Breast epithelium (tissue), 4 donors: ENCODE measurements at places on chromosomes 5 and 9.

DNA sequence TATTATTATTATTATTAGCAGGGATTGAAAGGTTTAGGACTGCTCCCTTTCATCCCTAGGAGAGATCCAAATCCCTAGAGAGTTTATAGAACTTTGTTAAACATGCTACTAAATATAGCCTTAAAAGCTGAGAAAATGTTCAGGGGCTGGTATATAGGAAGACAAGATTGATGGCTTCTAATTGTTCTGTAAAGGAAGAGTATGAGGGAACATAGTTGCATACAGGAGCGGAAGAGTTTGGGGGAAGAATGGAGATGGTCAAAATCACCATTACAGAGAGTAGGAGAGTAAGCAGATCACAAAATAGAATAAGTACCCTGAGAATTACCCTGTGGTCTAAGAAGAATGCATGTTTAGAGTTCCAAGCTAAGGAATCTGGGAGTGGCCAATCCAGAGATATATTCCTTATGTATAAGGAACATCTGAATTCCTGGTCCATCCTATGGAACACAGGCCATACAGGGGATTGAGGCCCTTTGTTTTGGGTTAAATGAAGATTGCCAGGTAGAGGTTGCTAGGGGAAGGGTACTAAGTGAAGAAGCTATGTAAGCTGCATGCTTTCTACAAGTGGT, 158.0 kb upstream of the APC start:
- no peak for DNase-seq

DNA sequence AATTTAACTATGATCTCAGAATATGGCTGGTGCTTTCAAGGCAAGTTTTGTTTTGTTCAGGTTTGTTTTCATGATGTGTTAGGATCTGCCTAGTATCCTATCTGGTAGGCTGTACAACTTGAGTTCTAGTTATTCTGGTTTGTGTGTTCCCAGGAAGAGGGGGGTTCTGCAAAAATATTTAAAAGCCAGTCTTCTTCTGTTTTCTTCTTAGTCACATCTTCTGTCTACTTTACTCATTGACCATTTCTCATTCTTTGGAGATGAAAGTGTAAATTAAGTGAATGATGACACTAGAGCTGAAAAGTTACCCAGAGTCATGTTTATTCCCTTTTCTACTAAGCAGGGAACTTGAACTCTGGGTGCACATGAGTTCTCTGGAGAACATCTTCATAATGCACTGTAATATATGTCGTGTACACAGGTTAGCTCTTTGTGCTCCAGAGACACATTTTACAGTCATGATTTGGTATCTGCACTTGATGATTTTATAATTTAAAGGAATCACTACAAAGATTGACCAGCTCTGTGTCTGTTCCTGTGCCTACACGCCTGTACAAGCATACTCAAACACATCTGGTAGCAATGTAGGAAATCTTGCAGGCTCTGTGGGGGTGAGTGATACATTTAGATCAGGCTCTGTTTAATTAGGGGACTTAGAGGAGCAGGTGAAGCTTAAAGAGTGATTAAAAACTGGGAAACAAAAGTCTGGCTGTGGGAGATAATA, 5.0 kb downstream of the SMAD5 start:
- no peak for DNase-seq

GRCh38 chr5:59711310-59711709, 182.2 kb downstream of the PDE4D start:
- DNase-seq, result no peak

DNA sequence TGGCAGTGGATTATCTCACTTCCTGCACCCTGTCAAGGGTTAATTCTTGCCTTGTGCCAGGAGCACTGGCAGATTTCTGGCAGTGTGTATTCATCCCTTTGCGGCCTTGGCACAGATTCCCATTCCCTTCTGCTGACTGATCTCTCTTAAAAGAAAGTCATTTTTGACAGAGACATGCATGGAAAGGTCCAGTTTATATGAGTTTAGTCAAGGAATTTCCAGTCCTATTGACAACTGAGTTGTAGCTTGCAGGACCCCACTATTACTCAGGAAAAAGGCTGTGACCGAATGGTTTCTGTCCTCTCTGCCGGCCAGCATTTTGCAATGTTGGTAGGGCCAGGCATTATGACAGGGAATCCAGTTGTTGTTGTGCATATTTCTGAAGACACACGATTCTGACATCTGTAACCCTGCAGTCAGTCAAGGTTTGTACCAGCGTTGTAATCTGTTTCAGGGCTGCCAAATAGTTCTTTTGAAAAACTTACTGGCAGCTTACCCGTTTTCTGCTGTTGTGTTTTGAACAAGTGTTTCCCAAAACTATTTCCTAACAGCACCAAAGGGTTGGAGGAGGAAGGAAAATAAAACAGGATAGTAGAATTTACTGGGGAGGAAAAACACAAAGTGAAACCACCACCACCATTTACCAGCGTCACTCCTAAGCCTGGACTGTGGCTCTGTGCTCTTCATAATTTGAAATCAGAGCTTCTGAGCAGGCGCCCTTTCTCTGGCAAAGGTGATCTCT, 243.4 kb upstream of the KLF4 start:
- DNase-seq, result no peak

DNA sequence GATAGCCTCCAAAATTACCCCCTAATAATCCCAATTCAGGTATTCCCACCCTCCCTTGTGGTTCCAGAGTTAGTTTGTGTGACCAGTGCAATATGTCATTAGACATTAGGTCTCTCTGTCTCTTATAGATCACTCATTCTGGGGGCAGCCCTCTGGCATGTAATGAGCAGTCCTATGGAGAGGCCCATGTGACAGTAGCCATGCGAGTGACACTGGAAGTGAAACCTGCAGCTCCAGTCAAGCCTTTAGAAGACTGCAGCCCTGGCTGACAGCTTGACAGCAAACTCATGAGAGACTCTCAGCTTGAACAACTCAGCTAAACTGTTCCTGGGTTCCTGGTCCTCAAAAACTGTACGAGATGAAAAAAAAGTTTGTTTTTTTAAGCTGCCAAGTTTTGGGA, 54.0 kb upstream of the HSPB3 start:
- DNase-seq, result no peak

GRCh38 chr5:61280761-61281427, 51.2 kb upstream of the ZSWIM6 start:
- DNase-seq, result no peak

GRCh38 chr5:31757806-31758205, 118.9 kb downstream of the PDZD2 start:
- no peak for DNase-seq

DNA sequence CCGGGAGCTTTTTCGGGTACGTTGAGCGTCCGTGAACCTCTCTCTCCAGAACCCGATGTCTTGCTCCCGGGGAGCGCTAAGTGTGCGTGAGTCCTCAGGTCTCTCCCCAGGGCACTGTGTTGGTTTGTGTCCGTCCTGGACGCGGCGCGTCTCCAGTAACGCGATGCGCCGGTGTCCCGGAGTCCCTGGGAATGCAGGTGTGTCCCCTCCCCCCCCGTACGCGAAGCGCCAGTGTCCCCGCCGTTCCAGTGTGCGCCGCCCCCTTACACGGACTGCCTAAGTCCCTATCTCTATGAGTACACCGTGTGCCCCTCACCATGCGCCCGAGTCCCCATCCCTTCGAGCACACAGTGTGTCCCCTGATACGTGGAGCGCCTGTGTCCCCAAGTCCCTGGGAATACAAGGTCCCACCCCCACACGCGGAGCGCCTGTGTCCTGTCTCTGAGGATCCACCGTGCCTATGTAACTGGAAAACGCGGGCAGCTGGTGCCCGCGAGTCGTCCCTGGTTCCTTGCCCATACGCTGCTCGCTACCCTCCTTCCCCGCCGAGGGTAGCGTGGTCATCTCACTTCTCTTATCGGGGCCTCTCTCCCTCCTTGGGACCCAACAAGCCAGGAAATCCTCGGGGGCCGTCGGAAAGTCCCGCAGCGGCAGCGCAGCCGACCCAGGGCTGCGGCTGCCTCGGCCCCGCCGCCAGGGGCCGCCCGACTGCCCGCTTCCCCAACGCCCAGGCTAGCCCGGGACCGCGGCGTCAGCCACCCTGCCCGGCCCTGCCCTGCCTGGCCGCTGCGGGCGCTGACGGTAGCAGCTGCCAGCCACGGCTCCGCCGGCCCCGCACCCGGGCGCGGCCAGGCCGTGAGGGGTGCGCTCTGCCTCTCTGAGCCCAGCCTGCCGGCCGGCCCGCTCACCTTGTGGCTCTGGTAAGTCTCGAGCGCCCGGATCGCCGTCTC, 709 bp downstream of the ELL2 start:
- peak; percentile 82 for DNase-seq

DNA sequence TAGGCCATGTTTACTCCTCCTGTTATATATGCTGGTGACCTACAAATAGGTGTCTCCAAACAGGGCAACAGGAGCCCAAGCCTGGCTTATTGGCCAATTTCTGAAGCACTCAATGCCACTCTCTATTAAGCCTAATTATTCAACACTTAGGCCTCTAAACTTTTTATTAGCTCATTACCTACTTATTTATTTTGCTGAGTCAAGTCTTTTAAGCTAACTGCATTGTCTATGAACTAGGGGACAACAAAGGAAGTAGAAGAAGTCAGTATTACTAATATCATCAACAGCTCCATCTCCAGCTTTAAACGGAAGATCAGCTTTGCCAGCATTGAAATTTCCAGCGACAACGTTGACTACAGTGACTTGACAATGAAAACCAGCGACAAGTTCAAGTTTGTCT, 28.2 kb downstream of the GABRP start:
- no peak for DNase-seq

GRCh38 chr9:81669041-81669651, 20.2 kb downstream of the TLE1 start:
- DNase-seq, result no peak

DNA sequence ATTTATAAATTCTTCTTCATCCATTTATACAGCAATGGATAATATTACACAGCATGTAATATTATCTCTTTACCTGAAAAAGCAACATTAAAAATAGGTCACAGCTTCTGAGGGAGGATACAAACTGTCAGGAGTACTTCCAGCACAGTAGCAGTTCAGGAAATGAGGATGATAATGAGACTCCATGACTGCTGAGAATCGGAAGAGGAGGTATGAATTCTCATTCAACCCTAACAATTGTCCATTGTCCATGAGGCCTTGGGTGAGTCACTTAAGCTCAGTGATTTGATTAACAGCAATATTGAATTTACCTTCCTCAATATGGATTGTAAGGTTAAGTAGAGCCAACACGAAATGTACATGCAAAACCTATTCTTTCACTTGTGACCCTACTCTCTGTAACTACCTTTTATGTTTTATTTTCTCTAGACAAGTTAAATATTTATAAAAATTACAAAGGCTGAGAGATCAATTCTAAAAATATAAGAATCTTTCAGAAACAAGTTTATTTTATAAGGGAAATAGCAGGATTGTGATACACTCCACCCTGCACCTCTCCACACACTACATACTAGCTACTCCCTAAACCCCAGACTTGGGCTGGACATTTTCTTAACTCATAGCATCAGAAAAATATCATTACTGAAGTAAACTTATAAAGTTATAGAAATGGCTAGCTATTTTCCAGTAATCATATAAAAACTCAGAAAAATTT, 159.1 kb upstream of the ACOT12 start:
- DNase-seq, result no peak

DNA sequence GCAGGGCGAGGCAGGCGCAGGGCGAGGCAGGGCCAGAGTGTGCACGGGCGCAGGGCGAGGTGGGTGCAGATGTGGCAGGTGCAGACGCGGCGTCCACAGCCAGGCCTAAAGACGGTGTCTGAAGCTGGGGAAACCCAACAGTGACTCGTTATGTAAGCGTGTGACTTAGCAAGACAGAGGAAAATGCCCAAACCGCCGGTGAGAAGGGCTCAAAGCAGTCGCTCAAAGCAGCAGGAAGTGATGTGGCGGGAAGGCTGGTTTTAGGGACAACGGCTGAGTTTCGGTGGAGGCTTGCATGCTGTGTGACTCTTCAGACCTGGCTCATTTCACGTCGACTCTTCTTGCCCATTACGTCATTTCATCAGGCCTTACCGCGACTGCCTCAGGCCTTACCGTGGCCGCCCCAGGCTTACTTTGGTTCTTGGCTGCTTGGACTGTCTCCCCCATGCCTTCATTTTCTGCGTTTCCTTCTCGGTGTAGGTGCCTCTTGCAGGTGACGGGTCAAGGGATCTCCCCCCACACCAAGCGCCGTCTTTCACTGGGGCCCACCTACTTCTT, 50.5 kb upstream of the EXOC3 start:
- no peak for DNase-seq

- peak; percentile 34 for DNase-seq
Measured at GRCh38 chr5:370959-371810, 49.7 kb downstream of the AHRR start.

DNA sequence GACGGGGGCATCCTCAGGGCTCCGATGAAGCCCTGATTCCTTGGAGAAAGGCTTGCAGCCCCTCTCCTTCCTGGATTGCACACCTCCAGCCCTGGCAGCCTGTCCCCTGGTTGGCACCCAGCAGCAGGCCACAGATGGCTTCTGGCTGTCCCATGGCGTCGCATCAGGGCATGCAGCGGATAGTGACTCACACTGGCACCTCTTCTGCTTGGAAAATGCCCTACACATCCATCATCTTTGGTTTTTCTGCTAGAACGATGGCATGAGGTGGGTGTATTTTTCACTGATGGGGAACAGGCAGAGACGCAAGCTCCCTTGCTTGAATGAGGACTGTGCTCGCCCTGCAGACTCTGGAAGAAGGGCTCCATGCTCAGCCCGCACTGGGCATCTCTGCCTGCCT, 23.2 kb upstream of the IER5L start:
- DNase-seq, result no peak

DNA sequence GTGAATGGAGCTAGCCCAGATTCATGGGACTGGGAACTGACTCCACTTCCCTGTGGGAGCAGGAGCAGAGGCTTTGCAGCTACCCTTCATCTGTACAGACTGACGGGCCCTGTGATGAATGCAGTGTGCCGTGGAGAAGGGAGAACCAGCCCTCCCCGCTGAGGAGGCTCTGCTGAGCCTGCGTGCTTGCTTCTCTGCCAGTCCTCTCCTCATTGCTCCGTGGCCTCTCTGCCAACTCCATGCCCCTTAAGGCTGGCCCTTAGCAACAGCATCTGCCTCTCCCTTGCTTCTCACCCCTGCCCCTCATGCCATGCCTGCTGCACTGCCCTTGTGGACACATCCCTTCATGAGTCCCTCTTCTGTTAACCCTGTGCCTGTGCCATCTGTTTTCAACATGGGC, 53.6 kb downstream of the GADD45G start:
- no peak for DNase-seq

DNA sequence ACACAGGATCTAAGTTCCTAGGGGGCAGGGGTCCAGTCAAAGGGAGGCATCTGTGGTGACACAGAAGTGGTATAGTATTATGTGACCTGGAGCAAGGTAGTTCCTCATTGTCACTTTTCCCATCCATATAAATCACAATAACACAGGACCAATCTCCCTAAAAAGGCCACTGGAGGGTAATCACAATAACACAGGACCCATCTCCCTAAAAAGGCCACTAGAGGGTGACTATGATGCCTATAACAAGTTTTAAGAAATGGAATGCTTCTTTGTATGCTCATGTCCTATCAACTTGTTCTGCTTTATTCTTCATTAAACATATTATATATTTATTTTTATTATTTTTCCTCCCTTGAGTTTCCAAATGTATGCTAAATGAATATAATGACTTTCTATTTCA, 254.6 kb downstream of the ASTN2 start:
- no peak for DNase-seq

DNA sequence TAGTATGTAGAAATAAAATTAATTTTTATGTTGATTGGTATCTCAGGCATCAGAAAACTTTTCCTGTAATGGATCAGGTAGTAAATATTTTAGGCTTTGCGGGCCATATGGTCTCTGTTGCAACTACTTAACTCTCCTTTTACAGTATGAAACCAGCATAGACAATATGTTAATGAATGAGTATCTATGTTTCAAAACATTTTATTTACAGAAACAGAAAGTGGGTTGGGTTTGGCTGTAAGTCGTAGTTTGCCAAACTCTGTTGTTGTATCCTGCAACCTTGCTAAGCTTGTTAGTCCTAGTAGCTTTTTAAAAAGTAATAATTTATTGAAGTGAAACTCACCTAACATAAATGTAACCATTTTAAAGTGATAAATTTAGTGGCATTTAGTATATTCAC, 132.1 kb downstream of the NR3C1 start:
- DNase-seq, result no peak
